ENCODE measurements at places on chromosomes 6 and 20. TPM values are rescaled to one million over a fixed set of nuclear protein-coding genes. Genes with fewer than 3 reads are reported as not detected.

KHDC1L gene
- not detected for total RNA-seq

SYCP2 gene
- total RNA-seq = 1.0 TPM

ESF1 gene
- total RNA-seq = 12.9 TPM

SCUBE3 gene
- 1.4 TPM for total RNA-seq

- no peak for DNase-seq
Measured at GRCh38 chr6:45663251-45664221, 285.8 kb upstream of the SUPT3H start.

DNA sequence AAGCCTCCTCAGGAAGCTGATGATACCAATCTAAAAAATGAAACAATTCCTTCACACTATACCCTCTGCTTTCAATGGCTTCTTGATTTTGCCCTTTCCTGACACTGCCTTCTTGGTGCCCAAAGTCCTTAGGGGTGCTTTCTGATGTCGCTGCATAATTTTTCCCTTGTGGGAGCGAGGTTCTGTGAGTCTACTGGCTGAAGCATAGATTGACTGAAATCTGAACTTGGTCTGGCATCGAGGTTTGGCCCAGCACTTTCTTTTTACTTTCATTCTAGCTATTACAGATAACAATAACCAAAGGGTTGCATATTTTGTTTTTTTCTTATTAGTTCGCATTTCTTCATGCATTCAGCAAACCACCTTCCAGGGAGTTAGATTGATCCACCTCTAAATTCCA is 65.8 kb downstream of the E2F3 start:
- no peak for DNase-seq

DNA sequence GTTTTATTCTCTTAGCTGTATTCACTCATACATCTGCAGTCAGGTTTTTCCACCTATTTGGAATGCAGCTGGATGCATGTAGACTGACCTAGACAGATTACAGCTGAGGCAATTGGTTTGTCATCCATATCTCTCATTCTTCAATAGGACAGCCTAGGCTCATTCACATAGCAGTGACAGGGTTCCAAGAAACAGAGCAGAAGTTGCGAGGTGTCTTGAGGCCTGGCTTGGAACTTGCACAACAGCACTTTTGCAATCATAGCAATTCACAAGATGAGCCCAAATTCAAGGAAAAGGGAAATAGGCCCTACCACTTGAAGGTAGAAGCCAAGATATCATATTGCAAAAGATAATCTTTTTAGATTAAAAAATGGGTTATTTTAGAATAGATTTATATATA is 508.9 kb upstream of the JAG1 start:
- no peak for DNase-seq

DNA sequence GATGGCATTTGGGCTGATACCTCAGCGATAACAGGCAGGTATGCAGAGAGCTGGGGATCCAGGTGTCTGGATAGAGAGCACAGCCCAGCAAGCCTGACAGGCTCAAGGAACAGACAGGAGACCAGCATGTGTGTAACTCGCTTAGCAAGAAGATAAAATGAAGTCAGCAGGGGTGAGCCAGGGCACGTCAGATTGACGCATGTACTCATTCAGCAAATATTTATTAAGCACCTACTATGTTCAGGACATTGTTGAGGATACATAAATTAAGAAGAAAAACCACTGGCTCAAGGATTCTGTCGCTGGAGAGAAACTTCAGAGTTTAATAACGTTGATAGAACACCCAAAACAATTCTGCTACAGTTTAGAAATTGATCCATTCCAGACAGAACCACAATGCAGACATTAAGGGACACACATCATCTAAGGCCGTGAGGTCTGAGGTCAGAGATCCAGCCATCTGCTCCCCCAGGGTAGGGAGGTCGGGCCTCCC is 1.0 kb upstream of the DUSP22 start:
- no peak for DNase-seq

- no peak for DNase-seq
Measured at GRCh38 chr6:55777469-55777868, 97.9 kb downstream of the BMP5 start.

All from kidney epithelial cell (primary cell).